Mammary epithelial cell (primary cell): ENCODE measurements at places on chromosomes 1 and 21. TPM values are rescaled to one million over a fixed set of nuclear protein-coding genes. Genes with fewer than 3 reads are reported as not detected.

STPG1 gene
- 11.4 TPM for polyA plus RNA-seq

LENEP gene
- polyA plus RNA-seq: 0.16 TPM

CCDC190 gene
- polyA plus RNA-seq: not detected

FALEC gene
- not detected for polyA plus RNA-seq

AMY1A gene
- polyA plus RNA-seq: not detected

ZNF281 gene
- 6.9 TPM for polyA plus RNA-seq

AJAP1 gene
- 3.0 TPM for polyA plus RNA-seq

TMPRSS2 gene
- not detected for polyA plus RNA-seq

PIGC gene
- 18.5 TPM for polyA plus RNA-seq

SLFNL1 gene
- polyA plus RNA-seq: 0.02 TPM

XCL2 gene
- not detected for polyA plus RNA-seq

CMPK1 gene
- polyA plus RNA-seq: 28.6 TPM

AK4 gene
- 104 TPM for polyA plus RNA-seq

FCAMR gene
- not detected for polyA plus RNA-seq

RPTN gene
- polyA plus RNA-seq: 0.01 TPM

BLACAT1 gene
- polyA plus RNA-seq: 1.8 TPM

SEMA6C gene
- polyA plus RNA-seq: 0.44 TPM

STXBP3 gene
- 17.7 TPM for polyA plus RNA-seq

CLEC20A gene
- not detected for polyA plus RNA-seq

MIXL1 gene
- polyA plus RNA-seq: not detected

S100A5 gene
- 0.34 TPM for polyA plus RNA-seq

LRRC3 gene
- 2.7 TPM for polyA plus RNA-seq

LSS gene
- polyA plus RNA-seq: 114 TPM

TLCD4 gene
- 0.18 TPM for polyA plus RNA-seq

CYP2J2 gene
- polyA plus RNA-seq: 0.92 TPM

ILF2 gene
- 254 TPM for polyA plus RNA-seq

NTNG1 gene
- 1.7 TPM for polyA plus RNA-seq

KDF1 gene
- 26.4 TPM for polyA plus RNA-seq

LEFTY1 gene
- polyA plus RNA-seq: not detected

NR1I3 gene
- not detected for polyA plus RNA-seq

PCSK9 gene
- 52.1 TPM for polyA plus RNA-seq

ZFP69 gene
- polyA plus RNA-seq: 2.1 TPM

CCDC27 gene
- polyA plus RNA-seq: not detected

ZCCHC17 gene
- 65.7 TPM for polyA plus RNA-seq

NCSTN gene
- 145 TPM for polyA plus RNA-seq

OR6F1 gene
- polyA plus RNA-seq: not detected

MAP10 gene
- 0.34 TPM for polyA plus RNA-seq

AZIN2 gene
- 3.4 TPM for polyA plus RNA-seq

ABCG1 gene
- 2.7 TPM for polyA plus RNA-seq

PDE4B gene
- polyA plus RNA-seq: 0.02 TPM

DLGAP3 gene
- 0.02 TPM for polyA plus RNA-seq

S100A4 gene
- 24.2 TPM for polyA plus RNA-seq

AMIGO1 gene
- polyA plus RNA-seq: 0.10 TPM

FAM43B gene
- 0.28 TPM for polyA plus RNA-seq

CREG1 gene
- 179 TPM for polyA plus RNA-seq

APOBEC4 gene
- not detected for polyA plus RNA-seq

PADI3 gene
- polyA plus RNA-seq: 6.9 TPM

FAM110D gene
- polyA plus RNA-seq: not detected
